ENCODE measurements at places on chromosomes 3 and 15.
A peak's percentile ranks its signal among the peaks of the same experiment; 100 is the strongest.

DNA sequence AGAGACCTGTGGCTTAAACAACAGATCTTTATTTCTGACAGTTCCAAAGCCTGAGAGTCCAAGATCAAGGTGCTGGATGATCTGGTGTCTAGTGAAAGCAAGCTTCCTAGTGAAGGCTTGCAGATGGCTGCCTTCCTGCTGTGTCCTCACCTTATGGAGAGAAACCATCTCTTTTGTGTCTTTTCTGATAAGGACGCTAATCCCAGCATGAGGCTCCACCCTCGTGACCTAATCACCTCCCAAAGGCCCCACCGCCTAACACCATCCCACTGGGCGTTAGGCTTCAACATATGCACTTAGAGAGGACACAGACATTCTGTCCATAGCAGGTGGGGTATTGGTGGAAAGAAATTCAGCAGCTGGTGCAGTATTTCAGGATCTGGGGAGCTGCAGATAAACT lies 19.8 kb upstream of the LYSMD4 start:
- DNase-seq: no peak

GRCh38 chr15:98648654-98649471 lies 524 bp downstream of the IGF1R start:
- no peak for DNase-seq

- DNase-seq: no peak
These were observed 14.6 kb upstream of the PLA2G4E start for GRCh38 chr15:42035435-42035761.

GRCh38 chr3:104873331-104873730 lies 493.4 kb upstream of the ALCAM start:
- DNase-seq: no peak

GRCh38 chr3:152321955-152322377 lies 53.2 kb downstream of the MBNL1 start:
- peak; percentile 4 for DNase-seq

DNA sequence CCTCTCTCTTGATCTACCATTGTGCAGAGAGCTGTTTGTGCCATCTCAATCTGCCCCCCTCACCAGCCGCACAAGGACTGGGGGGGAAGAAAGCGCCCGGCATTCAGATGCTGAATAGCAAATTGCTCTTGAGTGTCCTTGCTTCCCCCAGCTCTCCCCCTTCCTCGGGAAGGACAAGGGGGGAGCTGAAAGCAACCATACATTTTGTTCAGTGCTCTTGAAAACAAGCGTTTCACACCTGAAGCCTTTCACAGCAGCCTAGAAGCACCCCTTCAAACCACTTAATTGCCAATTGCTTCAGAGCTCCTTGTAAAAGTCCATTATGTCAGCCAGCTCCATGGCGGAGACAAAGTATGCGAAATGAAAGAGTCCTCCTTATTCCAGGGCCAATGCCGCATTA lies 540.1 kb downstream of the NR2F2 start:
- no peak for DNase-seq

GRCh38 chr15:57573151-57573550 lies 18.6 kb upstream of the MYZAP start:
- DNase-seq: no peak

DNA sequence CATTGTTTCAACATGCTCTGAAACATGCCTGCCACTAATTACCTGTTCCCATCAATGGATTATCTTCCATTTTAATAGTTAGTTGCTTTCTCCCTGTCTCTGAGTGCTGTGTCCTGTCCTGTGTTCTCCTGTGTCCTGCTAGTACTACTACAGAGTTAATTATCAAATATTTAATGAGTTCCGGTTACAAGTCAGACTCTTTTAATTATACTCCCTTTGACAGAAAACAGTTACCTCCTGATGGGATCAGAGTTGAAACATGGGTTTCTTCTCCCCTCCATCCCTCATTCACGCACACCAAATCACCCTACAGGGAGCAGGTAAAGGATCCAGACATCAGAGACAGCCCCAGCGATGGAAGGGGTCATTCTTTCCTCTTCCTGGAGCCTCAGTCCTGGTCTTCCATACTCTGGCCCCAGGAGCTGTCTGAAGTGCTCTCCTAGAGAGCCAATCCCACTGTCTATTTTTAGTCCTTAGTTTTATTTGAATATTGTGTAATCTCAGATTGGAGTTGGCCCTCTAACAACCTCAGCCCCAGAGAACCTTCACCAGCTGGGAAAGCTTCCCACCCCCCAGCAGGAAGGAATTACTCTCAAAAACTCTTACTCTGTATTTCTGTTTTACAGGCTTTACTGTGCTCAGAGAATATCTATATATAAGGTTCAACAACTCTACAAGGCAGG lies 137.0 kb upstream of the C2CD4B start:
- DNase-seq: no peak

DNA sequence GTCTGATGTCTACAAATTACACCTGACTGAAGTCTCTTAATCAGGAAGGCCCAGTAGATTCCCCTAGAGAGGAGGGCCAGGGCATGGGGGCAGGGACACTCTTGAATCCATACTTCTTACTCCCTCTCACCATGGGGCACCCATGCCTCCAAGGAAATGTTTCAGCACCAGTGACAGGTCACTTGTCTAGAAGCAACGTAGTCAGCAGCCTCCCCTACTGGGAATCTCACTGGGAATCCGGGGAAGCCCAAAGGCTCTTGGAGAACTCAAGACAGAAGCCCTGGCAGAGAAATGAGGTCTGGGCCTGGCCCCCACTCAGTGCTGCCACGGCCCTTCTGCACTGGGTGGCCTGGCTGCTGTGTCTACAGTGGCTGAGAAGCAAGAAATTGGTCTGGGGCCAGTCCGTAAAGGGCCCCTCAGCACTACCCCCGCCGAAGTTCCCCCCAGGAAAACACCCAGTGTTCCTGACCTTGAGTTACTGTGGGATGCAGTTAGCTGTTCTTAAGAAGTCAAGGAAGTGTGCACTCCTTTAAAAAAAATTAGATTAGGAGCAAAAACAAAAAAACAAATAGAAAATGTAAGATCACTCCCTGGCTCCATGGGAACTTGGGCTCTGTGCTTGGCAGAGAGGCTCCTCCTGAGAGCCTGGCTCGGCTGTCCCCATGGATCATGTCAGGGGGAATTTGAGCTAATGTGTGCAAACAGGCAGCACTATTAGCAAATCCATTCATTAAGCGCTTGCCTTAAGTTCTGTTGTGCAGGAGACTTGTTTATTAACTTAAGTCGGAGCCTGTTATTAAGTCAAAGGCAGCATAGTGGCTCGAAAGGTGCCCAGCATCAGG lies 5.4 kb upstream of the LINGO1 start:
- DNase-seq: no peak

GRCh38 chr3:105365391-105366325 lies 1.1 kb upstream of the ALCAM start:
- peak; percentile 67 for DNase-seq

DNA sequence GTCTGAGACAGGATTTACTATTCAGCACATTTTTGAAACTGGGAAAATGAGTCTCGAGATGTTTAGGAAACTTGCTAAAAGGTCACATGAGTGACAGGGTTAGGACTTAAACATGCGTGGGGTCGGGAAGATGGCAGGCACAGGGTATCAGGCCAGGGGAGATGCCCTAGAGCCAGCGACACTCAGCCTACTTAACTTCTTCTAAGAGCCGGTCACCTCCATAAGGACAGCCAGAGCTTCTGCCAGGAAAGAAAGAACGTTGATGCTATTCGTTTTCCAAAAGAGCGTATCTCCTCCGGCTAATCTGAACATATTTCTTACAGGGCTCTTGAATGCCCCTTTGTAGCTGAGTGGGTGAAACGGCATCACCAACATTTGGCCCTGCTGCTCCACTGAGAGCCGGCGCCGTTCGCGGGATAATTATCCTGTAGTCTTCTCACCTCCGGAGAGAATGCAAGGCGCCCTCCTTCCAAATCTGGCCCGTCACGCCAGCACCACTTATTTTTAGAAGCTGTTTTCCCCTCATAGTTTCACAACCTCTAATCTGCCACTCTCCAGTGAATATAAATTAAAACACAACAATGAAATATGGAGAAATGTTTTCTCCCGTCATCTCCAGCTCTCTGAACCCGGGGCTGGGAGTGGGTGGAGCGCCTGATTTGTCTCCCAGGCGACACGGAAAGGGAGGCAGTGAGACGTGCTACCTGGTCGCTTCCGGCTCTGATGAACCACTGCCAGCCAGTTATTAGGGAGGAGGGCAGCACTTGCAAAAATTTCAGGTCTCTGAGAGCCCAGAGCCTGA lies 58.5 kb downstream of the LIPC start:
- DNase-seq: no peak

GRCh38 chr15:77483425-77484140 lies 62.9 kb downstream of the HMG20A start:
- DNase-seq: no peak

DNA sequence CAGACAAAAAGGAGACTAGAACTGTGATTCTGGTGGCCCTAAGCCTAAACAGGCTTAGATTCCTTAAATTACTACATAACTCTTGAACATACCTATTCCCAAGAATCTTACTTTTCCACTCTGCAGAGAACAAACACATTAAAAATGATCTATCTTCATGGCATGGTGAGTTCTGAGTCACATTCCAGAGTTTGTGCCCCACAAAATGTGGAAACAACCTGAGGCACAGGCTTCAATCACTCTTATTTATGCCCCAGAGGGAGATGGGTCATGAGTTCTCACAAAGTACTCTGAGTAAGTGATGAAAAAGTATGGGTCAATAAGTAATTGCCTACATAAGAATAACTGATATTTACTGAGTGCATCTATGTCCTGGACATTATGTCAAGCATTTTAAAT lies 137.5 kb upstream of the SLC2A2 start:
- no peak for DNase-seq

DNA sequence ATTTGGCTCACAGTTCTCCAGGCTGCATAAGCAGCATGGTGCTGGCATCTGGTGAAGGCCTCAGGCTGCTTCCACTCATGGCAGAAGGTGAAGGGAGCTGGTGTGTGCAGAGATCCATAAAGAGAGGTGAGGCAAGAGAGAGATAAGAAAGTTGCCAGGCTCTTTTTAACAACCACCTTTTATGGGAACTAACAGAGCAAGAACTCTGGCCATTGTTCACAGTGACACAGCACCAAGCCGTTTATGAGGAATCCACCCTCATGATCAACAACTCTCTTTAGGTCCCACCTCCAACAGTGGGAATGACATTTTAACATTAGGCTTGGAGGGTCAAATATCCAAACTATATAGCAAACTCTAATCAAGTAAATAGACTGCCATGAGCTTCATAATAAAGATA lies 557.2 kb upstream of the SUCLG2 start:
- no peak for DNase-seq

DNA sequence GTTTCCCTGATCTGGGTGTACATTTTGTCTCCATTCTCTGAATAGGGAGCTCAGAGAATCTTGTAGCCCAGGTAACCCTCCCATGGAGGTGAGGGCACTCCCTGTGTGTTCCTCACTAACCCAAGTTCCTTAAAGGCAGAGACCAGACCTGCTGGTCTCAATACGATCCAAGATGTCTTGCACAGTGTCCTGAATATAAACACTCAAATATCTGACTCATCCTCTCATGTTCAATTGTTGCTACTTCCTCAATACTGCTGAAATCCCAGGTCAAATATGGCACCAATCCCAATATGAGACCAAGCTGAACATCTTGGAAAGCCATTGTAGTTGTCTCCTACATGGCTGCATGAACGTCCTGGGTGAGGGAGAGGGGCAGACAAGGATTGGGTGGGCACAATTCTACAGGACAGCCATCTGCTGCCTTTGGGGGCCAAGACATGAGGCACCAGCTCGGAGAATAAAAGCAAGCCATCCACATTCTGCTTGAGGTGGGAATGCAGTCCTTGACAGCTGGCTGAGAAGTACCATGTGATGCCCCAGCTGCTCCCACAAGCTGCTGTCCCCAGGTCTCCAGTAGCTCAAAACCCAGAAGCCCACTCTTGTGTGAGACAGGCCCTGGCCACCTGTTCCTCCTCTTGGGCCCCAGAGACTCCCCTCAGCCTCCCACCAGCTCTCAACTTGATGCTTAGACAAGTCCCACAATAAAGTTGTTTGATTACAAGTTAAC lies 18.2 kb downstream of the TBC1D2B start:
- DNase-seq: peak; percentile 48

GRCh38 chr15:58387130-58387529 lies 44.7 kb upstream of the LIPC start:
- no peak for DNase-seq

GRCh38 chr3:134794950-134795745 lies at the start of gene EPHB1:
TSS of gene EPHB1 (plus strand) at chr3:134795260.
- DNase-seq: no peak

- DNase-seq: no peak
These were observed 33.8 kb downstream of the CPNE4 start for GRCh38 chr3:132001036-132001435.

GRCh38 chr3:49867871-49868321 lies 1.8 kb downstream of the CAMKV start:
- DNase-seq: no peak

DNA sequence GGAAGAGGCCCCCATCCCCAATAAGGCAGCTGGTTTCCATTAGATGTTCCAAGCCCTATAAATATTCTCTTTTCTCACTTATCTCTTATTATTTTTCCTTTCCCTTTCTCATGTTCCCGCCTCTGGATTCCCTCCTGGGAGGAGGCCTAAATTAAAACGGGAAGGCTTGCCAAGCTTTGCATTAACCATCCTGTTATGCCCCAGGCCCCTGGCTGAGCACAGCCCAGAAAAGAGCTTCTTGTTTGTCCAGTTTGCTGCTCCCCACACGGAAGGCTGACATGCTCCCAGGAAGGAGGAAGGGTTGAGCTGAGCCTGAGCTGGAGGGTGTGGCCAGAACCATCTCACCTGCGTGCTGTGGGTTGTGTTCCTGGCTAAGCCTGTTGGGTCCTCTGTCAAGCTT lies 63.1 kb upstream of the BOC start:
- DNase-seq: peak; percentile 47

DNA sequence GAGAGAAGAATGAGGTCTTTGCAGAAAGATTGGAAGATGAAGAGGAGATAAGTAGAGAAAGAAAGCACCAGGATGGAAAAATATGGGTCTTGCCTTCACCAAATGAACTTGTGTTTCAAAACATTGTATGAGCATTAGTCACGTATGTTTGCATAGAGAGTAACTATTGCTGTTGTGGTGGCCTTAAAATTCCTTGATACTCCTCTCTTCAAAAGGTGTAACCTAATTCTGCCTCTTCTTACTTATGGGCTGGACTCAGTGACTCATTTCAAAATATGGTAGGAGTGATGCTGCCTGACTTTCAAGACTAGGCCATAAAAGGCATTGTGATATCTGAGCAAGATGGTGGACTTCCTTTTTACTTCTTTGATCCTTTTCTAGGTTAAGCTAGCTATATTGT lies 228.7 kb upstream of the ZNF385D start:
- DNase-seq: peak; percentile 50

DNA sequence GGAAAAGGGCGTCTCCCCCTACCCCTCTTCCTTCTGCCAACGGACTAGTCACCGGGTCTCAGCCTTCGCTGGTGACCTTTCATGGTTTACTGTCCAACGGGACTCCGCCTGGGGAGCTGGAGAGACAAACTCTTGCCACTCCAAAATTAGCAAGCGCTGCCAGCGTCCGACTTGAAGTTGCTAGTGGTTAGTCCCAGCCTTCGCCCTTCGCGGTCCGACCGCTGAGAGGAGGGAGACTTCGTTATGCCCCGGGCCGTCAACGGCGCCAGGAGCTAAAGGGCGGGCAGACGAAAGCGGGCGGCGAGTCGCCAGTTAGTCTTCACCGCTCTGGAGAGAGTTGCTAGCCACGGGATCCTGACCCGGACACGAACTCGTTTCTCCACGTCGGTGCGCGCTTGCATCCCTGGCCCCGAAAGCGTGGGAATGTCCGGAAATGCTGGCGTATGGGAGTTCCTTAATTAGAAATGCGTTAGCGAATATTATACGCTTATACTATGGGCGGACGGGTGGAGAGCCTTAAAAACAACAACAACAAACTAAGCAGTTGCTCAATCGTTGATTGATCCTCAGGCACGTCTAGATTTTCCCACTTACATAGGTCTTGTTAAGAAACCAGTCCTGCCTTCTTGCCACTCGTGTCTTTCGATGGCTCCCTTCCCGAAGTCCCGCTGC lies 716 bp downstream of the SMC4 start:
- no peak for DNase-seq

All from PC-9 (cell line).